ENCODE measurements at places on chromosomes 6 and 20. TPM values are rescaled to one million over a fixed set of nuclear protein-coding genes. Genes with fewer than 3 reads are reported as not detected.

DNA sequence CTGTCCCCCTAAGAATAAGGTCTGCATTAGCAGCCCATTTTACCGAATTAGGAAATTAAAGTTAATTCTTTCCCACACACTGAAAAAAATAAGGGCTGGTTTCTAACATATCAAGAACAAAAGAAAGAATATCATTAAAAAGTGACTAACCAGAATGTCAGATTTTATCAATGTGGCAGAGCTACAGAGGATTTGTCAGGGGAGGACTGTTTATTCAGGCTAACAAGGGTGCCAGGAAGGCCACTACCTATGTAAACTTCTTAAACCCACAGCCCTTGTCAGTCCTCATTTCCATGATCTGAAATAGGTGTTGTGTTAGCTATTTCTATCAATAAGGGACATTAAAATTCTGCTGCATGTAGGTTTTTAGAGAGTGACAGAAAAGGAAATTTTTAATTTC lies 76.4 kb downstream of the BACH2 start:
- no peak for DNase-seq

DNA sequence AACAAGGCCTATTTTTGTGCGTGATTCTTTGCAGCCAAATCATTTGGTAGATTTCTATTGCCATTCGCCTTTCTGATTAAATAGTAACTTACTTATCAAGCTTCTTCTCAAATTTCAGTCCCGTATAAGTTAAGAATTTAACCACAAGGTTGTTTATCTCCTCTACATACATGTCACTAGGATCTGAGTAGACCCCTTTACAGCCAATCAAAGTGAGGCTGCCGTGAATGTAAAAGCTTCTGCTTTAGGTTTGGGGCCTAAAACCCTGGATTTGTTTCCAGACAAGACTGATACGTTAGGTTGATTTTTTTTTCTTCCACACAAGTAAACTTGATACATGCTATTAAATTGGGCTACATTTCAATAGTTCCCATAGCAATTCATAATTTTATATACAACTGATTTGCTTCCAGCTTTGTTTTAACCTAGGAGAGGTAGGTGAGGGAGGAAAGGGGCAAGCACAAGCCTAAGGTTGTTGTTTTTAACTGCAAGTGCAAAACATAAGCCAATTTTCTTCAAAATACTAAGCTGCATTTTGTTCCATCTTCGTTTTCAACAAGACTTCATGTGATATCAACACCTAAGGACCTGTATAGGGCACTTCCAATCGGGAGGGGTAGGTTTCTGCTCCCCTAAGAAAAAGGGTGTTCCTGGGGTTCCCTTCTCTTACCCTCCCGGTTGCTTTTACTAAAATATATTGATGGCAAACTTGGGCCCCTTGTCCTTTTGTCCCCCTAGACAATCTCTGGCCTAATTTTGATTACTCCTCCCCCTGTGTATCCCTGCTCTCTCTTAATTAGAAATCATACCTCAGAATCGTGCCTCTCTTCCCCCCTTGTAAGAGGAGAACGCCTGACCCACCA lies 1.7 kb downstream of the RANBP9 start:
- DNase-seq, result no peak

DNA sequence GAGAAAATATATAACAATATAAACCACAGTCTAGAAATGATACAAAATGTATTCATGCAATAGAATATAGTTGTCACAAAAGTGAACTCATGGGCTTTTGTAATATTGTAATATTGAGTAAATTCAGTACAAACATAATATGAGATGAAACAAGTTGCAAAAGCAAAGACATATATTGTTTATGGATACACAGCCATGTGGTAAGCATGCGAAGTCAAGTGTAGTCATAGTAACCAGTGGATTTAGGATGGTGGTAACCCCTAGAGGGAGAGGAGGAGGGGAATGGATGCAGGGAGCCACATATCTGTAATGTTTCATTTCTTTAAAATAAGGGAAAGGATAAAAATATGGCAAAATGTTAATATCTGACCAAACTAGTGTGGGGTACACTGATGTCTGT lies 47.3 kb downstream of the ARMC2 start:
- no peak for DNase-seq

DNA sequence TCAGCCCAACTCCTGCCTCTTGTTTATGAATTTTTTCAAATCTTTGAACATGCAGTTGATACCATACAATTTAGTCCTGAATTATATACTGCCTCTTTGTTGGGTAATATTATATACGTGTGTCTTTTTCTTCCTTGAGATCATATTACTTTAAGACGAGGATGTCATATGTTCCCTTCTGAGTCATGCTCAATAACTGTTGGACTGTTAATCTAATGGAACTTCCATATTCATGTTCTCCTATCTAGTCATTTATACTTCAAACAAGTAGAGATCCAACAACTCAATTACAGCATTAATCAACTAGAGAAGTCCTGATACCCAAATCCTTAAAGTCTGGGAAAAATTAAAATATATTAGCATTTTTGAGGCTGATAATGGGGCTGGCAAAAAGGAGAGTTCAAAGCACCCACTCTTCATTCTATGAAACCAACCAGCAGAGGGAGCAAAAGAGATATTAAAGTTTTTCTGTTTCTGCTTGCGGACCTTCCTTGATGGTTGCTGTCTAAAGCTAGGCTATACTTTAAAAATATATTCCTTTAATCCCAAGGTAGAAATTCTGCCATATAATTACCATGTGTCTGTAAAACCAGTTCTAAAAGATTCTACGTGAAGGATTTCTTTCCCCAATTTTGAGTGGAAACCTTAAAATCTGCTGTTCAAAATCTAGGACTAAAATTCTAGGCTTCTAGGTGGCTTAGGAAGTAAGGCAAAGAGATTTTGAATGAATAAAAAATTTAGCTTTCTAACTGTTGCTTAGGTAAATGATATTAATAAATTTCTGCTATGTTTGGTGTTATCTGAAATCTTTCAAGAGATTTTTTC lies 498.9 kb downstream of the BCKDHB start:
- no peak for DNase-seq

- no peak for DNase-seq
These were observed 48.0 kb upstream of the STXBP5 start for GRCh38 chr6:147156218-147156617.

DNA sequence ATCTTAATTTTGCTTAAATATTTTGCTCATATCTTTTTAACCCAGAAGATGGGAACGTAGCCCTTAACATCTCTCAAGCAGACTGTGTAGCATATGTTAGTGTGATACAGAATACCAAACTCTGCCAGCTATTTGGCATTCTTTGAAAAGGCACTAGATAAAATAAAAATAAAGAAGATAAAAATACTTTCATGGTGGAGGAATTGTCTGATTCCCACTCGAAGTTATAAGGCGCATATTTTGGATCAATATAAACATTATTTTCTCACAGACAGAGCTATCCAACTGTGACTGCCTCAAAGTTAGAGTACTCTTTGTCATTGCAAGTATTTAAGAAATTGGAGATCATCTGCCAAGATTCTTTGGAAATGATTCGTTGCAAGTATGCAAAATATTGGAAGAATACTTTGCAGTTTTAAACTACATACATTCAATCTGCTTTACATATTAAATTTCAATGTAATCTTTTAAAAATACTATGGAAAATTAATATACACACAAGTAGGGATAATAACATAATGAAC lies 10.8 kb upstream of the EEF1E1 start:
- no peak for DNase-seq

DNA sequence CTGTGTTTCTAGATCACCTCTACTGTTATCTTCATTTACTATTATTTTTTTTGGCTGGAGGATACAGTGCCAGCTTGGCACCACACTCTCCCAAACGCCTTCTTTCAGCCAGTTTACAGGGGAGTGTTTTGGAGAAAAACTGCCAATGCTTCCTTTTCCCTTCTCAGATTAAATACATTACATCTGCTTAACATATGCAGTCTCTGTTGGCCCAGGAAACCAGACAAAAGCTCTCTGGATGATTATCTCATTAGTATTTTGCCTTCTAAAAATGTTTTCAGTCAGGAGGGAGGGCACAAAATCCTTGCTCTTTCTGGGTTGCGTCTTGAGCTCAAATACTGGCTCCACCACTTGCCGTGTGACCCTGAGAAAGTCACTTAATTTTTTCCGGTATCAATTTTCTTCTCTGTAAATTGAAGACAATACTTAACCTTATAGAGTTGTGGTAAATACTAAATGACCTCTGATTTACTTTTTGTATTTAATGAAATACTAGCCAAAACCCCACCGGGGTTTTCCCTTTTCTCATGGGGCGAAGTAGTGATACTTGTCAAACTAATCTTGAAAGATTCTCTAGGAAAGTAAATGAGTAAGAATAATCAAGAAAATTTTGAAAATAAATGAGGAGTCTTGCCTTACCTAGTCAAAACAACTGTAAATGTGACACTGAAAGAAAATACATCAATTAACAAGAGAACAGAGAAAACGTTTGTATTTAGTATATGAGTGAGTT lies 146.2 kb downstream of the MMS22L start:
- DNase-seq, result no peak

GRCh38 chr6:152981989-152982903 lies 595 bp downstream of the FBXO5 start:
- DNase-seq, result peak; percentile 35

DNA sequence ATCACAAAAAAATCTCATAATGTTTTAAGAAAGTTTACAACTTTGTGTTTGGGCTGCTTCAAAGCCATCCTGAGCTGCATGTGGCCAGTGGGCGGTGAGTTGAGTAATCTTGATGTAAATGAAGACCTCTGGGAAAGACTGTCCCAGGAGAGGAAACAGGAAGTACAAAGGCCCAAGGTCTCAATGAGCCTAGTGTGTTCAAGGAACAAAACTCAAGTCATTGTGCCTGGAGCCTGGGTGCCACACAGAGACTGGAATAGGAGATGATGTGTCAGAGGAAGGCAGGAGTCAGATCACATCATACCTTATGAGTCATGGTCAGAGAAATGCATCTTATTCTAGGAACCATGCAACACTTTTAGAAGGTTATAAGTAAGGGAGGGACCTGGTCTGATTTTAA lies 51.5 kb downstream of the COL19A1 start:
- DNase-seq, result no peak

- no peak for DNase-seq
These were observed 40.4 kb downstream of the GCLC start for GRCh38 chr6:53504512-53504911.

PPP1R14C gene
- total RNA-seq, result 123 TPM

SMIM29 gene
- 19.7 TPM for total RNA-seq

IMPG1 gene
- not detected for total RNA-seq

NOX3 gene
- total RNA-seq, result not detected

PLEKHG1 gene
- 7.6 TPM for total RNA-seq

DSTN gene
- total RNA-seq, result 836 TPM

WFDC10B gene
- total RNA-seq, result not detected

All from left ventricle myocardium superior (tissue), 1 donor.